GM23248 (cell line): ENCODE measurements at places on chromosomes 7 and 10.

DNA sequence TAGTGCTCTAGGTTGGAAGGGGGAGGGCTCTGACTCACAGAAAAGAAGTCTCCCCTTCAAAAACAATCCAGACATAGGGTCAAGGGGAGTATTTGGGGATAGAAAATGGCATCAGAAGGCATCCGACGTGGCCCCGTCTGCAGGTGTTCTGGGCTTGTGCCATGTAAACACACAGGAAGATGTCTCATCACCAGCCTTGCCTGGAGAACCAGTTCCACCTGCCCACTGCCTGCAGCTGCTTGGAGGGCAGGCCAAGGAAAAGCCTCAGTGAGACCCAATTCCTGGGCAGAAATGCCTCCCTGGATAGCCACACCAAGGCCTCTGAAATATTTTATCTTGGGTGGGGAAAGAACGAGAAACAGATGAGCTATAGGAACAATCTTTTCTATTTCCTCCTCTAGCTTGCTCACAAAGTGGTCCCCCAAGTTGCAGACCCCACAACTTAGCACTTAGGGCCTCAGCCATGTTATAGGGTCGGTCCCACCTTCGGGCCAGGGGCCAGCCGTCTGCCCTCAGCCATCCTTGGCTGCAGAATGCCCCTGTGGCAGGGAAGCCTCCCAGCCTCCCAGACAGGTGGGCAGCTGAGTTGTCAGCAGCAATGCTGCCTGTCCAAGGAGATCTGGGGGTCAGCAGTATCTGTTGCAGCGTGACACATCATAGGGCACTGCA lies 54.3 kb upstream of the ECHDC3 start:
- DNase-seq: no peak

DNA sequence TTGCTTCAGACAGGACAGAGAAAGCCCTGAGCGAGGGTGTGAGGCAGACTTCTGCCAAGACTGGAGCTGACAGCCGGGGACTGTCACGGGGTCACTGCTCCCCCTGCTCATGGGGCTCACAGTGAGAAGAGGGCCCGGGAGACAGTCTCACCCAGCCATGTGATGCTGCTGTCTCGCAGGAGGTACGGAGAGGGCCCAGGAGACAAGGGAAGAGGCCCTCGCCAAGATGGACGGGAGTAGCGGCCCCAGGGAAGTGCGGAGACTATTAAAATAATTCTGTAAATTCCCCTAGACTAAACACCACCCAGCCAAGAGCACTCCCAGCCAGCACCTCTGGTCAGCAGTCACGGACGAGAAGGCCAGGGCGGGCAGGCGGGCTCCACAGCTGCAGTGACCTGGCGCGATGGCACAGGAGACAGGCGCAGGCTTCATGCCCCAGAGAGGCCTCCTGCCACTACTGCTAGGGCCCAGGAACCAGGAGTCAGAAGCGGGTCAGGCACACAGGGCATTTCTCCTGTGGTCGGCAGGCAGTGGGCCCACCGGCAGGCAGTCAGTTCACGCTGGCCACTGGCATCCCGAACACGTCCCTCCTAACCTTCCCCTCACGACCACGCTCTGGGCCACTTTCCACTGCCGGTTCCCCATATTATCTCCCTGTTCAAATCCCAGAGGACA lies 24.1 kb downstream of the WDR86 start:
- no peak for DNase-seq

GRCh38 chr10:96678725-96679124 lies 41.6 kb downstream of the PIK3AP1 start:
- DNase-seq: no peak

GRCh38 chr7:46786221-46786954 lies 795.5 kb downstream of the TNS3 start:
- DNase-seq: peak; percentile 2

GRCh38 chr10:77043420-77043763 lies 594.2 kb downstream of the KCNMA1 start:
- DNase-seq: peak; percentile 50

DNA sequence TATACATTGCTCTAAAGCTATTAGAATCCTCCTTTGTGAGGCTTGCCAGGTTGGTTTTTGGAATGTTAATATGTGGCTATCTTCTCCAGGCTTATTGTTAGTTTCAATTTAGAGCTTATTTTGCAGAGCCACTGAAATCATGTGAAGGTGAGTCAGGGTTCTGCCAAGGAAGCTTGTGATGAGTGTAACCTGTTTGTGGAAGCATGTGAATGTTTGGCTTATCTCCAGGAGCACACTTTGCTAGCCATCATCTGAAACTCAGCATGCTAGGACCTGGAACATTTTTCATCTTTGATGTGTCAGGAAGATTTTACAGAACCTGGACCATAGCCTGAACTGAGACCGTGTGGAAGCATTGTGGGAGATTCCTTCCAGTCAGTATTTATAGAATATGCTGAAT lies 197.3 kb downstream of the PPP1R9A start:
- DNase-seq: no peak
